Stimulated activated CD4-positive, alpha-beta T cell treated with anti-CD3 and anti-CD28 coated beads, Interleukin-15, amount 100 ng/mL, for 1 hour (primary cell): ENCODE measurements at places on chromosomes 7 and 10.

DNA sequence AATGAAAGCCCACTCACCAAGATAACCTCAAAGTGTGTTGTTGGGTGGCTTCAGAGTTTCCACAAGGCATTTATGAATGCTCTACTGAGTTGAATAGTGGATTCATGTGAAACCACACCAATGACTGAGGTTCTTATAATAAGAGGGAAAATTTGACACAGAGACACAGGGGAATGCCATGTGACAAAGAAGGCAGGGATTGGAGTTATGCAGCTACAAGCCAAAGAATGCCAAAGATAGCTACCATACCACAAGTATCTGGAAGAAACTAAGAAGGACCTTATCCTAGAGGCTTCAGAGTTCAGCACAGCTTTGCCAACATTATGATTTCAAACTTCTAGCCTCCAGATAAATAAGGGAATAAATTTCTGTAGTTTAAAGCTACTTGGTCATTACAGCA lies 68.0 kb upstream of the PCDH15 start:
- no peak for DNase-seq

GRCh38 chr10:124288486-124288885 lies 130.2 kb downstream of the OAT start:
- no peak for DNase-seq

DNA sequence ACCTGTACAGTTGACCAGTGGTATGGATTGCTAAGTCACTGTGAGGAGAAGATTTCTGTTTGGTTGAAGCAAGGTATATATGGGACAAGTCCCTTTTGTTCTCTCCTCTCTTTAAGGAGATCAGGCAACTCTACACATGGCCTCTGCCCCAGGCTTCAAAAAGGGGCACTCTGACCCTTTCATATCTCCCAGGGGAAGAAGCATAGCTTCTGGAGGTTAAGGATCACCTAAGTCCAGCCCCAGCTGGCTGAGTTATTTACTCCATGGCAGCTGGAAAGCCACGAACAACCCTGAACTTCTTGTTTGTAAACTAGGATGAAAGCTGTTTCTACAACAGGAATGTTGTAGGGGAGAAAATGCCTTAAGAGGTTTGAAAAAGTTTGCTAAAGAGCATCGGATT lies 129.2 kb upstream of the FEZF1 start:
- DNase-seq, result no peak

GRCh38 chr7:115933471-115933870 lies 97.1 kb downstream of the TFEC start:
- no peak for DNase-seq

DNA sequence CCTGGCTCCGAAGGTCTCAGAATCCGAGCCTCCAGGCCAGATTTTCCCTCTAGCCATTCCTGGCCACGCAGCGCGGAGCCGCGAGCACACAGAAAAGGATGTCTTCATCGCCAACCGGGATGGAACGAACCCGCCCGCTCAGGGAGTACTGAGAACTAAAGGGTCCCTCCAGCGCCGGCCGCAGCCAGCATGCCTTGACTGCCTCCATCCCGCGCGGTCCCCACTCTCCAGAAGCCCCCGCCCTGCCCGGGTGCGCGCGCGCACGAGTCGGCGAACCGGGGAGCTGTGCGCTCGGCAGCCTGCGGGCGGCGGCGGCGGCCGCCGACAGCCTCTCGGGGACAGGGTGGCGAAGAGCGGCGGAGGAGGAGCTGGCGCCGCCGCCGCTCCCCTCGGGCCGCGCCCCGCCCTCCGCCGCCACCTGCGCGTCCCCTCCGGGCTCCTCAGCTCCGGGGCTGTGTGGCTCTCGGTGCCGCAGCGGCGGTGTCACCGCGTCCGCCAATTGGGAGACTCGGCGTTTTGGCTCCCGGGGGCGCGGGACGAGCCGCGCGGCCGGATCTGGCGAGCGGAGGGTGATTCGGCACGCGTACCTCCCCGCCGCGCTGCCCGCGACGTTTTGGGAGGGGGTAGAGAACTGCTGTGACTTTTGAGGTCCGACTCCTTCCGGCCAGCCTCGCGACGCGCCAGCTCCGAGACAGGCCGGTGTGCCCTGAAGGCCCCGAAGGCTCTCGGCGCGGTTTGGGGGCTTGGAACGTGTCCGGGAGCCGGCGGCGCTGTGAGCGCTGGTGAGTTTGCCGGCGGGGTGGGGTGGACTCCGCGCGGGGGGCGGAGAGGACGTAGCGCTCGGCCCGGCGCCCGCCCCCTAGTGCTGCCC lies 453 bp upstream of the GALNT17 start:
- DNase-seq, result no peak

DNA sequence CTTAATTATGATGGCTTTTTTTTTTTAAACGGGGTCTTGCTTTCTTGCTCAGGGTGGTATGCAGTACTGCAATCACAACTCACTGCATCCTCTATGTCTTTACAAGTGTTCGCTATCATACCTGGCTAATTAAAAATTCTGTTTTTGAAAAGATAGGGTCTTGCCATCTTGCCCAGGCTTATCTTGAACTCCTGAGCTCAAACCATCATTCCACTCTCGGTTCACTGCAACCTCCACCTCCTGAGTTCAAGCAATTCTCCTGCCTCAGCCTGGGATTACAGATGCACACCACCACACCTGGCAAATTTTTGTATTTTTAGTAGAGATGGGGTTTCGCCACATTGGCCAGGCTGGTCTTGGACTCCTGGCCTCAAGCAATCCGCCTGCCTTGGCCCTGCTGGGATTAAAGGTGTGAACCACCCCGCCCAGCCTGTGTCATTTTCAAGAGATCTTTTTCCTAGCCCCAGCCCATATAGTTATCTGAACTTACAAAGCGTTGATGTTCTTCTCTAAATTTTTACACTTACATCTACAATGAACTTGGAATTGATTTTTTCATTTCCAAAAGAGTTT lies 6.0 kb downstream of the HNRNPF start:
- DNase-seq, result no peak

DNA sequence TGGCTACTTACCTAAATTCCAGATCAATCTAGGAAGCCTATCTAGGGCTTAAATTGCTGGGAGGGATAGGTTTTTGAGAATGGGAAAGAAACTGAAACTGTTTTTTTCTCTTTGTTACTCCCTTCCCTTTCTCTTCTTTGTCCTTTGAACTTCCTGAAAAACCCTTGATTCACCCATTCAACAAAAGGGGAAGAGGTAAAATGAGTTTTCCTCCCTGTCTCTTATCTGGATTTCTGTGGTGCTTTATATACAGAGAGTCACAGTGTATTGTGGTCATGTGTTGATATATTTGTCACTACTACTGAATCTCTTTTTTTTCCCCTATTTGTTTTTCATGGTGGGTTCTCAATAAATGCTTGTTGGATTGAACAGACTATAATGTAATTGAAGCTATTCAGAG lies 19.8 kb upstream of the NUP205 start:
- no peak for DNase-seq

DNA sequence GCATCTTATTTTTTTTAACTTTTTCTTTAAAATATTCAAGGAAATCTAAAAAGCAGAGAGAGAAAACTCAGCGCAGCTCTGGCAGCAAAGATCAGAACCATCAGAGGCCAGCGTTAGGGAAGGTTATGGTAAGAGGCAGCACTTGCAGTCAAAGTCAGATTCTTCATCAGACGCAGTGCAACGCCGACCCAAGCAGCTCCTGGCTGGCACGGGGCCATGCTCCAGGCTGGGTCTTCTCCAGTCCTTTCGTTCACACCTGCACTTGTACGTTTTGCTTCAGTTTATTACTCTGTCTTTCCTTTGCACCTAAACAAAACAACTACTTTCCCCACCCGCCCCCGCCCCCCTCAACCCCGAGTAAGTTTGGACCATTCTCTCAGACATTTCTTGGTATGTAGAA lies 43.1 kb upstream of the SEC61G start:
- no peak for DNase-seq

GRCh38 chr7:38806912-38807311 lies 102.1 kb downstream of the VPS41 start:
- no peak for DNase-seq

DNA sequence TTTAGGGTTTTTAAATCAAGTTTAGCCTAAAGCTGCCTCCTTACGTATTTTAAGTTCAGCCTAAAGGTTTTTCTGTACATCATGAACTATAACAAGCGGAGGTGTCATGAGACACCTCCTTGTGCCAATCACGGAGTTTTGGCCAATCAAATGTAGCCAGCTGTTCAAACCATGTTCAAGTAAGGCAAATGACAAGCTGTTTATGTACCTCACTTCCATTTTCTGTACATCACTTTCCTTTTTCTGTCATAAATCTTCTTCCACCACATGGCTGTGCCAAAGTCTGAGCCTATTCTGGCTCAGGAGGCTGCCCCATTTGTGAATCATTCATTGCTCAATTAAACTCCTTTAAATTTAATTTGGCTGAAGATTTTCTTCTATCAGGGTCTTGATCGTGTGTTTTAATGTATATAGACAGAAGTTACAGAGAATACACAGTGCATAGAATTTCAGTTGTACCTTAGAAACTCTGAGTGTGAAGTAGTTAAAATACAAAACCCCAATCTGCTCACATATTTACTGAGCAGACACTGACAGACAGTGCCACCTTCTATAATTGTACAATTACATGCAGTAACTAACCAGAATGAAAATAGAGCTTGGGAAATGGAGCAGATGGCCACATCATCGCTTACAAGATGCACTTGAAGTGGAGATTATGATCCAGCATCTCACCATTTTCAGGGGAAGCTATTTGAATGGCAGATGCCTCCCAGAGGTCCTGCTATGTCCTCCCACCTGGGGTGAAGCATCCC lies 76.9 kb upstream of the LANCL2 start:
- DNase-seq, result no peak

DNA sequence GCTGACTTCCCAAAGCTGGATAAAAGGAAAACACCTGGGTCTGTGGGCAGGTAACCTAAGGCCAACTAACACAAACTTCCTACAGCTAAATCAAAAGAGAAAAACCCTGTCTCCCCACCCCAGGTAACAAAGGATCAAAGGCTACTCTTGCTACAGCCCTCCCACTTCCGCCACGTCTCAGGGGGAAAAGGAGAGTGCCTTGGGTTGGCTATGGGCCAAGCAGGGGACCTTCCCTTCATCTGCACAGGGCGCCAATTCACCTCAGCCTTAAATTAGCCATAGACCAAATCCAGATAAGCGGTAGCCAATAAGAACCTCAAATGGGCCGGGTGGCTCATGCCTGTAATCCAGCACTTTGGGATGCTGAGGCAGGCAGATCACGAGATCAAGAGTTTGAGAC lies 69.1 kb upstream of the LANCL2 start:
- no peak for DNase-seq

DNA sequence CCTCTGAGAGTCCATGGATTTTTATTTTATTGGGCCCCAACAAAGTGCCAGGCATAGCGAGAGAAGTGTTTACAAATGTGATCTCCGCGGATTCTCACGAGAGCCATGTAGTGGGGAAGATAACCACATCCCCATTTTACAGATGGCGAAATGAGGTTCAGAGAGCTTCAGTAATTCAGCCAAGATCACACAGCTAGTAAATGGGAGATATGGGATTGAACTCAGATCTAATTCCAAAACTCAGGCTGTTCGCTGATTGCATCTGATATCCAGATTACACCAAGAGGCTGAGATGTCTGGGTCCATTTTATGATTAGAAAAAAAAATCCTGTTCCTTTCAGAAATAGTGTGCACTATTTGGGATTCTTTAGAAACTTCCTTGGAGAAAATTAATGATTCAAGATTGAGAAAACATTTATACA lies 1.3 kb downstream of the FAS start:
- no peak for DNase-seq

DNA sequence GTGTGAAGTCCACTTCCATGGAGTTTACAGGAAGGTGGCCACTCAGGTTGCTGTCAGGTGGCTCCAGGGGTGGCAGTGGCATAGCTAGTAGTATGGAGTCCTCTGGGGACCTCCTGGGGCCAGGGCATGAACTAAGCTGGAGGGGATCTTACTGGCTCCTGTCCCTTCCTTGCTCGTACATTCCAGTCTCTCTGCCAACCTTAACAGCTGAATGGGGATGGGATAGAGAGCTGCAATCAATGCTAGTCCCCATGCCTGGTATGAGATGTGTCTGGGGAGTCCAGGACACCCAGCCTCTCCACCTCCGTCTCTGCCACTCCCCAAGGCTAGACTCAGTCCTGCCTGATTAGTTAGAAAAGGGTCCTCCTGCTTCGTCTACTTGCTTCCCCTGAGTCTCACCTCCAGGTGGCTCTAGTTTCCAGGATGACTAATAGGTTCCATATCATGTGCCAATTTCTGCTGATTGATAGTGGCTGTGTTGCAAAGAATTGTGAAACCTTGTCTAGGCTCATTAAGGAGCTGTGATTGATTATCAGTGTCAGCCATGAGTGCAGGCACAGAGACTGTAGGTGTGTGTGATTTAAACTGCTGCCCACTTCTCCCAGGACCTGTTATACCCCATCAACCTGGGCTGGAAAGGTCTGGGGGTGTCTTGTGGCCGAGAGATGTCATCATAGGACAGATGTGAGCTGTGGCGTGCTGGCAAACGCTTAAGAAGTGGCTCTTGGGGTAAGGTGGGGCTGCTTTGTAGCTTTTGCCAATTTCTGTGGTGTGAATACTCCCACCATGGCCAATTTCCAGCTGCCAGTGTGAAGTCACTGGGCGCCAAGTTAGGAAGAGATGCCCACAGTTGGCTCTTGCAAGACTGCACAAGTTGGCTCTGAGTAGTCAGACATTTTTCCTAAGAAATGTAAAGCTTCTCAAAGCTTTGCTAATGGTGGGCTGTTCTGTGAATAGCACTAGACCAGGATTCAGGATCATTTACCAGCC lies 59.8 kb downstream of the COL13A1 start:
- DNase-seq, result no peak

GRCh38 chr7:8141070-8141469 lies 120.9 kb downstream of the ICA1 start:
- DNase-seq, result no peak

DNA sequence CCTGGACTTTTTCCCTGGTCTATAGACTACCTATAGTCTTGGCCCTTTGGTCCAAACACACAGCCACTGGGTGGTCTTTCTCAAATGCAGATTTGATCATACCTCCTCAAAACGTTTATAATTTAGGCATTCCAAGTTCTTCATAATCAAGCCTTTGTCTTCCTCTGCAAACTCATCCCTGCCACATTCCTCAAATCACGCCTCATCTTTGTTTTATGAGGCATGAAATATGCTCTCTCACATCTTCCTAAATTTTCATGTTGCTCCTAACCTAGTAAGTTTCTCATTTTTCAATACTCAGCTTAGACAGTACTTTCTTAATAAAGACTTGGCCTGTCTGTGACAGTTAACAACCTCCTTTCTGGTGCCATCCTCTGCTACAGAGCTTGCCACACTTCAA lies 10.9 kb upstream of the HERC4 start:
- DNase-seq, result no peak

DNA sequence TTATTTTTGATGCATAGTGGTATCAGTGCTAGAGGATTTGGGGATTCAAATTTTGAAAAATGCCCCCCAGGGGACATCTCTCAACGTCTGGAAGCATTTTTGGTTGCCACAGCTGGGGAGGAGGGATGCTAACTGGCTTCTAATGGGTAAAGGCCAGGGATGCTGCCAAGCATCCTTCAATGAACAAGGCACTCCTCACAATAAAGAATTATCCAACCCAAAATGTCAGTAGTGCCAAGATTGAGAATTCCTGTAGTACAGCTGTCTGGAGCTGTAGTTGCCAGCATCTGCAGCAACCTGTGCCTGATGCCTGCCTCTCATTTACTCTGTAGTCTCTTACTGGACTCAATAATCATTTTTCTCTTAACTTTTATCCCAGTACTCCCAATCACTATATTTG lies 53.5 kb downstream of the SEPTIN7 start:
- no peak for DNase-seq

- DNase-seq, result no peak
These were observed 39.7 kb downstream of the RASGEF1A start for GRCh38 chr10:43226851-43227845.

- DNase-seq, result no peak
These were observed 19.9 kb upstream of the PCGF5 start for GRCh38 chr10:91200314-91201212.
